ENCODE measurements at places on chromosomes 5 and 9. TPM values are rescaled to one million over a fixed set of nuclear protein-coding genes. Genes with fewer than 3 reads are reported as not detected.
A peak's percentile ranks its signal among the peaks of the same experiment; 100 is the strongest.

- no peak for DNase-seq
- H3K27ac ChIP-seq, result peak overlapping the region; percentile 8
- H3K4me1 ChIP-seq, result peaks cover 14% of the 10 kb centered on the region
- H3K36me3 ChIP-seq, result peaks cover 5% of the 10 kb centered on the region
- no peak overlapping the region for H3K4me3 ChIP-seq
Measured at GRCh38 chr5:109922381-109922995, 232.8 kb downstream of the MAN2A1 start.

GRCh38 chr5:14125262-14125661 lies 17.9 kb upstream of the TRIO start:
- no peak overlapping the region for H3K4me3 ChIP-seq
- H3K27me3 ChIP-seq, result no peaks in the 10 kb centered on the region
- no peak overlapping the region for H3K27ac ChIP-seq

DNA sequence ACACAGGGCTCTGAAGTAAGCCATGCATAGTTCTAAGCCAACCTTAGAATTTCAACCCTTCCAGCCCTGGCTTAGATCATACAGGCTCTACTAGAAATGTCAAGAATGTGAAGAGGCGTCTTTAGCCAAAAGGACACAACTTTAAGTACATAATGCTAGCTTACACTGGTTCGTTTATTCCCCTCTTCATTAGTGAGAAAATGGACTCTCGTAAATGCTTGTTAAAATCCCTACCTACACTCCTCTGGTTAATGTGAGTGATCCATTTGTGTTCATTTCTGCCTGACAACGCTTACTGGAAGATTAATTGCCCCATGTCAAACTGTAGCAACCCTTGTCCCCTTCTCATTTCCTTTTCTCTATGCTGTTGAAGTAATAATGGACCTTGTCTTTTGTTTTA lies 149.3 kb upstream of the POU5F2 start:
- H3K36me3 ChIP-seq, result no peaks in the 10 kb centered on the region
- peaks cover 5% of the 10 kb centered on the region for H3K4me1 ChIP-seq
- H3K4me3 ChIP-seq, result no peak overlapping the region
- no peaks in the 10 kb centered on the region for H3K27me3 ChIP-seq
- H3K27ac ChIP-seq, result no peak overlapping the region

- no peak for DNase-seq
- peaks cover 9% of the 10 kb centered on the region for H3K27me3 ChIP-seq
- peaks cover 12% of the 10 kb centered on the region for H3K4me1 ChIP-seq
- peaks cover 7% of the 10 kb centered on the region for H3K36me3 ChIP-seq
- no peak overlapping the region for H3K27ac ChIP-seq
Measured at GRCh38 chr5:10461041-10461440, 19.4 kb downstream of the ROPN1L start.

DNA sequence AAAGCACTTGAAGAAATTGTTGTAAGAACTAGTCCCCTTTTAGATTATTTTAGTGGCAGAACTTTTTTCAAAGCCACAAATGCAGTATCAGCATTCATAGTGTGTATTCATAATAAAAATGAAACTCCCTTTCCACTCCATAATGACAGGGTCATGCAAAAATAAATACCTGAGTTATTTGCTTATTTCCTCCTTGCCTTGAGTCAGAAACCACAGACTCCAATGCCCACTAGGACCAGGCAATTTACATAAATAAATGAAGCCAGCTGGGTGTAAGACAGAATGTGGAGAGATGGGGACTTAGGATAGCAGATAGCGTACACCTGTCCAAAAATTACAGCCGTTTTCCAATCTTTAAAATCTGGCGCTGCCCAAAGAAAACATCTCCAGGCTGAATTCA lies 417.8 kb downstream of the TMEM161B start:
- H3K36me3 ChIP-seq, result no peaks in the 10 kb centered on the region
- no peak overlapping the region for H3K27ac ChIP-seq
- H3K4me1 ChIP-seq, result no peaks in the 10 kb centered on the region
- no peaks in the 10 kb centered on the region for H3K27me3 ChIP-seq

- H3K4me1 ChIP-seq, result no peaks in the 10 kb centered on the region
- DNase-seq, result no peak
- peaks cover 2% of the 10 kb centered on the region for H3K27me3 ChIP-seq
- H3K36me3 ChIP-seq, result no peaks in the 10 kb centered on the region
- H3K4me3 ChIP-seq, result no peak overlapping the region
Measured at GRCh38 chr9:110837401-110838005, 168.9 kb downstream of the MUSK start.

- no peaks in the 10 kb centered on the region for H3K4me1 ChIP-seq
- no peaks in the 10 kb centered on the region for H3K36me3 ChIP-seq
- no peak overlapping the region for H3K4me3 ChIP-seq
- DNase-seq, result no peak
- H3K27me3 ChIP-seq, result peaks cover 2% of the 10 kb centered on the region
- H3K27ac ChIP-seq, result no peak overlapping the region
Measured at GRCh38 chr9:74920944-74921626, 31.6 kb downstream of the C9orf40 start.

The SLC4A9 gene
- not detected for total RNA-seq

The PDE8B gene
- total RNA-seq, result 1.1 TPM

The PFN3 gene
- not detected for total RNA-seq

All from glutamatergic neuron (in vitro differentiated cells).